ENCODE measurements at places on chromosomes 16 and 17.

- no peak for DNase-seq
These were observed 5.7 kb upstream of the MAPK8IP3 start for GRCh38 chr16:1700246-1700645.

GRCh38 chr16:1781758-1782407, 488 bp downstream of the SPSB3 start:
- DNase-seq = no peak

GRCh38 chr16:27448532-27449433, 46.8 kb downstream of the IL21R start:
- no peak for DNase-seq

- DNase-seq = no peak
These were observed 41.4 kb downstream of the VPS53 start for GRCh38 chr17:673200-673681.

- no peak for DNase-seq
These were observed 110.3 kb upstream of the ZKSCAN2 start for GRCh38 chr16:25367773-25368524.

All from NCI-H345 (cell line).